ENCODE measurements at places on chromosomes 5 and 9. TPM values are rescaled to one million over a fixed set of nuclear protein-coding genes. Genes with fewer than 3 reads are reported as not detected.
A peak's percentile ranks its signal among the peaks of the same experiment; 100 is the strongest.

- no peak for DNase-seq
Observed at GRCh38 chr9:38061326-38061977, 7.6 kb downstream of the SHB start.

- no peak for DNase-seq
Observed at GRCh38 chr9:97559111-97559514, 57.6 kb downstream of the TMOD1 start.

DNA sequence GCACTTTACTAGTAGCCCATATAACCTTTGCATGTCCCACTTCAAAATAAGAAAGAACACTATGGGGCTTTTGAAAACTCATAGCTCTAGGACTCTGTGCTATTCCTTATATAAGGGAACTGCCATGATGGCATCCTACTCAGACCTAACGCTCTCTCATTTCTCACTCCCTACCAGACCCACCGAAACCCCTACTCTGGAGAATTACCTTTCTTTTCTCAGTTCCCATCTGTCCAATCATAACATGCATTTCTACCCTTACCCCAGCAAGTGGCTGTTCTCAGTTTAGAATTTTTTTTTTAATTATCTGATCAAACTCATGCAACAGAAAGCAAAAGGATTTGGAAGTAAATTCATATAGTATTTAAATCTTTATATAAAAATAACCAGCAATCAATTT lies 27.3 kb downstream of the CARNMT1 start:
- no peak for DNase-seq

GRCh38 chr5:137365126-137365865 lies 133.8 kb downstream of the SPOCK1 start:
- no peak for DNase-seq

GRCh38 chr5:67262206-67262605 lies 65.6 kb upstream of the CD180 start:
- DNase-seq: no peak

DNA sequence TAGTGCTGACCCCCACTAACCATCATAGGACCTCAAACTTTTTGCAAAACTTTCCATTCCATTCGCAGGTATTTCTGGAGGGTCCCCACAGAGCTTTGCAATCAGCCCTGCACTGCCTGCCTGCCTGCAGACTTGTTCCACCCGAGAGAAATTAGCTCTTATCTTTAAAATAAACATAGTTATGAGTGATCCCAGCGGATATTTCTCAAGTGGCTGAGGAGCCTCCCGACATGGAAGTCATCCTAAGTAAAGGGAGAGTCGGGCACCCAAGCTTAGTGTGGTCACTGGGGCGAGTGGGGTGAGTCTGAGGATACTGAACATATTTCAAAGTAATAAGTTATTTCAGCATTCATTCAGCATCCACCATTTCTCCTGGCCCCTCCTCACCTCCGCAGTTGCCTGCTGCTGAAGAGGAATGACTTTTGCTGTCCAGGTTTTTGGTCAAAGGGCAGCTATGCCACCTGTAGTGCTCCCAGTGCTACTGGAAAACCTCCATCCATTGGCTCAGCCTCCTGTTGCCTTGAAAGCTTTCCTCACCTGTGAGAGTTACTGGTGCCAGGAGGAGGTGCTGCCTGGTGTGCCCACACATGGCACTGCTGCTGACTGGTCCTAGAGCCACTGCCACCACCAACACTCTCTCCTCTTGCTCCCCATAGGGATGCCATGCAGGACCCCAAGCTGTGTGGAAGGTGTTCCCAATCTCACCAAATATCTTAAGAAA lies 89.7 kb upstream of the PCSK1 start:
- no peak for DNase-seq

GRCh38 chr9:682633-683508 lies 158.6 kb upstream of the DMRT1 start:
- peak; percentile 21 for DNase-seq

- DNase-seq: no peak
Observed at GRCh38 chr9:83312537-83312936, 225.7 kb downstream of the FRMD3 start.

- DNase-seq: no peak
Observed at GRCh38 chr9:3413984-3414383, 111.8 kb downstream of the RFX3 start.

GRCh38 chr5:30968971-30969370 lies 224.5 kb upstream of the CDH6 start:
- DNase-seq: no peak

GRCh38 chr5:123176938-123177275 lies 87.9 kb downstream of the PRDM6 start:
- DNase-seq: no peak

- no peak for DNase-seq
Observed at GRCh38 chr5:116454417-116454927, 120.2 kb downstream of the SEMA6A start.

GRCh38 chr5:55518831-55519390 lies 15.9 kb downstream of the PLPP1 start:
- DNase-seq: no peak

DNA sequence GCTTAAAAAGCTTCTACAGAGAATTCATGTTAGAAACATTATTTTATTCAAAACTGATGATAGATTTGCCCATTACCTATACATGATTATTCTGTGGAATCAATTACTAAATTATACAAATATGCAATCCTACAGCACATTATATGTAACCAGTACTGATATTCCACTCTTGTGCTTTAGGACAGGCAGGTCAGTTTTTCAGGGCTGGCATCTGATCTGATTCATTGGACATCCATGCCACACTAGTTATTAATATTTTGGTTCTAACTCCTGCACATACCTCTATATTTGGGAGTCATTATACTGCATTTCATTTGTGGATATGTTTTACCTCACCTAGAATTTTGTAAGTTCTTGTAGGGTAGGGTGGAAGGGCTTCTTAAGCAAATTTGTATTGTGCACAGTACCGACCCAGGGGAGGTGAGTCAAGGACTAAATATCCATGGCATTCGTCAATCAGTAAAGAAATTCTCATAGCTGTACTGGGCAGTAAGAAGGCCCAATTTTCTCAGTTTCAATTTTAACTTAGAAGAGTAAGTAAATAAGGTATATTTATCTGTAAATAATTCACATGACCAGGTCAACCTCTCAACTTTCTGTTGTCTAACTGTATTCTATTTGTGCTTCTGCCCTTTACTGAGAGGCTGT lies 33.5 kb downstream of the ELOVL7 start:
- no peak for DNase-seq

DNA sequence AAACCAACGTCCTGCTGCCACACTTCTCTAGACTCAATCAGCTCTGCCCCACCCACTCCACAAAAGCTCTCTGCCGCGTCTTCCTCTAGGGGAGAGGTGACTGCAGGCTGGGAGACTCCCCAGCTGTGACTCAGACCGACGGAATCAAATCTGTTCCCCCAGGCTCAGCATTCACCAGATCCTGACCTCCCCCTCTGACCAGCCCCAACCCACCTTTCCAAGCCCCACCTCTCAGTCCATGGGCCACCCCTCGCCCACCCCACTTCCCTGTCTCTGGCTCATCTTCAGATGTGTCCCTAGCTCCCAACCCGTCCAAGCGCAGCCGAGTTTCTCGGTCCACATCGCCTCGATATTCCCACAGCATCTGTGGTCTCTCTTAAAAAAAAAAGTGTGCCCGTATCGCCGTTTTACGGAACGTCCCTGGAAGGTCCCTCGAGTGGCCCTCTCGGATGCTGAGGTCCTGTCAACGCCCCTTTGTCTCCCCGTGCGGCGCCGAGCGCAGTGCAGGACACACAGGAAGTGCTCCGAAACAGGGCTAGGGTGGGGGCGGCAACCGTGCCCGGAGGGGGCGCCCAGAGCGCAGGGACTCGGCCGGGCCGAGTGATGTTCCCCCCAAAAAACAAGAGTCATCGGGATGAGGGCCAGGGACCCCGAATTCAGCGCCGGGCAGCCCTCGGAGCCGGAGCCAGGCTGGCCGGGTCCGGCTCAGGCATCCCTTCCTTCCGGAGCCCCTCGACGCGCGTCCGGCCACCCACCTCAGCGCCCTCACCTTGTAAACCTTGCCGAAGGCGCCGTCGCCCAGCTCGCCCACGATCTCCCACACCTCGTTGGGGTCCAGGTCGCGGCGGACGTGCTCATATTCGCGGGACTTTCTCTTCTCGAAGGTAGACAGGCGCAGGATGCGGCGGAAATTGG lies 649 bp downstream of the STK10 start:
- DNase-seq: peak; percentile 84

ANKRD34B gene
- not detected for total RNA-seq

TSSK1B gene
- 0.09 TPM for total RNA-seq

MLANA gene
- total RNA-seq: not detected

CAMK2A gene
- 18.4 TPM for total RNA-seq

PHF24 gene
- 0.20 TPM for total RNA-seq

All from right cardiac atrium (tissue), 5 donors.